AG04449 (cell line): ENCODE measurements at places on chromosomes 16 and 17.

- DNase-seq, result no peak
Measured at GRCh38 chr17:30942308-30943079, 20.7 kb downstream of the ADAP2 start.

DNA sequence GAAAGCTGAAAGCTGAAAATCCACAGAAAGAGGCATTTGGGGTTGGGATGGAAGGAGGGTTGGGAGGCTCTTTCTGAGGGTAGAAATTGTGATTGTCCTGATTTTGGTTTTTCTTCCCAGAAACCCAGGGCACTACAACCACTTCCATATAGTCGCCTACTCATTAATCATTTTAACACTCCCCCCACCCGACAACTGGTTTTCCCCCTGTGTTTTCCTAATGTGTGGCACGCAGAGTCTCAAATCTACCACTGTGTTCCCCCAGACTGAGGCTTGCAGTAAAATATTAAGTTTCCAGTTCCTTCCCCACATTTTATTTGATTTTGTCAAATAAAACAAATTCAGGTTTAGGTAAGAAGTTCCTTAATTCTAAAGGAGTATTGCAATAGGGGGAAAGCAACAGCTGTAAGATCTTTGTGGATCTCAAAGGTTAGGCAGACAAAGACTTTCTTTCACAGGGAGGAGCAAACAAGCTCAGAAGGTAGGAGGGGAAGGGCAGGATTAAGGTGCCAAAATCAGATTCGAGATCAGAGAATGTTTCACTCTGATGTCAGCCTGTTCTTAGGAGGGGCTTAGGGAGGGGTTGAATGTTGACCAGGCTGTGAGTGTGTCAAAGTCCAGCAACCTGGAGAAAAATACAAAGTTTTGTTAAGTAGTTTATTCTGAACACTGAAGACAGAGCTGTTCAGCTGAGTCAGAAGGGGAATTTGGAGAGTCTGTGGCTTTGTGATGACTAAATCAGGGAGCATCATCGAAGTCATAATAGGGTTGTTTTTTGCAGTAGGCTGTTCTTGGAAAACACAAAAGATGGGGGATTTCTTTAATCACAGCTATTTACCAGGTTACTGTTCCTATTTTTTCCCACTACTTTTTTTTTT is 3.6 kb downstream of the ZNF267 start:
- peak; percentile 65 for DNase-seq

DNA sequence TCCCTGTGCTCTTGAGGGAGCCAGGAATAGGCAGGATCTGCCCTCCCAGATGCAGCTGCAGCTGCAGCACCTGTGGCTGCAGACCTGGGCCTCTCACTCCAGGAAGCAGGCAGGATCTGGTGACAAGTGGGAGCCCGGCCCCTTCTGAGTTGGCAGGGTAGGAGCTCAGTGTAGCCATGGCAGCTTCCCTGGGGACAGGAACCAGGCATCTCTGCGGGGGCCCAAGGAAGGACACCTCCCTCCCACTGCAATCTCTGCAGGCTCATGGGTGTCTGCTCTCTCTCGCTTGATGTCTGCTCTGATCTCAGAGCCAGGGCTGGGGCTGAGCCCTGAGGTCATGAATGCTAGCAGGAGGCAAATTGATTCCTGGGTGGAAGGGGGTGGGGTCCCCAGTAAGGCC is 592.5 kb upstream of the CA10 start:
- DNase-seq, result no peak

DNA sequence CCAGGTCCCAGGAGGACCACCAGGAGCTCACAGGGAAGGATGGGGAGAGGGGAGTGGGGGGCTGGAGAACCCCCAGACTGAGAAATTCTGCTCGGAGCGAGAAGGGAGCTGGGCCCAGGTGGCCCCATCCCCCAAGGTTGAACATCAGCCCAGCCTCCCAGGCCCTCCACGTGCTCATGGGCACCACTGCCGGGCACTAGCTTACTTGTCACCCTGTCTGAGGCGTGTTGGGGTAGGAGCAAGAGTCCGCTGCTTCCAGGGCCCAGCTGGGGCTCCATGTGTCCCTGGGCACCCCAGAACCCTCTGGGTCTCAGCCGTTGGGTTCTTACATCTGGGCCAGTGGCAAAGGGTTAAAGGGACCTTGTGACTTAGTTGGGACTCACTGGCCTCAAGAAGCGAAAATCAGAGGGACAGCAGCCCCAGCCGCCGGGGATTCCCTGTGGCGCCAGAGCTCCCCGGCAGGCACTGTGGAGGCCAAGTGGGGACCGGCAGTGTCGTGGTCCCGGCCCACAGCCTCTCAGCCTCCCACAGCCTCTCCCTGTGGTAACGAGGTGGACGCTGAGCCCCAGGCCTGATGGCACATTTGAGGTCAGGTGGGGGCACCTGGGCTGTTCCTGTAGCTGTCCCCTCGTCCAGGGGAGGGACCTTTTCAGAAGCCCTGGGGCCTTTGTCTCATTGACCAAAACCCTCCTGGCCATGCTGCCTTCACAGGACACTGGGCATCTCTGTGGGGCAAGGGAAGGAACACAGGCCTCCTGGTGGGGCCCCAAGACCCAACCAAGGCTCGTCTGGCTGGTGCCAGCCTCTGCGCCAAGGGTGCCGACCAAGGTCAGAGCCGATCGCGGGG is 33.7 kb upstream of the CDH15 start:
- DNase-seq, result no peak

DNA sequence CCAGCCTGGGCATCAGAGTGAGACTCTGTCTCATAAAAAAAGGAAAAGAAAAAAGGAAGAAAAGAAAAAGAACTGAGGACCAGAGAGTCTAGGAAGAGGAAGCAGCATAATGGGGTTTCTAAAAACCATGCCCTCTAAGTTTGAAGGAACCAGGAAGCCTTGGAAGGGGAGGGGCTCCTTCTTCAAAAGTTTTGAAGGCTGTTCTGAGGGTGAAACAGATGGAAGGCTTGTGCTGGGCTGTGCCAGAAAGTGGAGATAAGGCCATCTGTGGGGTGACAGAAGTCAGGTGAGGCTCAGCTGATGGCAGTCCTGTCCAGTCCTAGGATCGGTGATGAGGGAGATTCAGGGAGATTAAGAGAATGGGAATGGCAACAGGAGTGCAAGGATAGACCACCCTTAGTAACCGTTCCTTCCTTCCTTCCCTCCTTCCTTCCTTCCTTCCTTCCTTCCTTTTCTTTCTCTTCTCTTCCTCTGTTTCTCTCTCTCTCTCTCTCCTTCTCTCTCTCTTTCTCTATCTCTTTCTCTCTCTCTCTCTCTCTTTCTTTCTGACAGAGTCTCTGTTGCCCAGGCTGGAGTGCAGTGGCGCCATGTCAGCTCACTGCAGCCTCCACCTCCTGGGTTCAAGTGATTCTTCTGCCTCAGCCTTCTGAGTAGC is 182.6 kb downstream of the NTN1 start:
- DNase-seq, result no peak

DNA sequence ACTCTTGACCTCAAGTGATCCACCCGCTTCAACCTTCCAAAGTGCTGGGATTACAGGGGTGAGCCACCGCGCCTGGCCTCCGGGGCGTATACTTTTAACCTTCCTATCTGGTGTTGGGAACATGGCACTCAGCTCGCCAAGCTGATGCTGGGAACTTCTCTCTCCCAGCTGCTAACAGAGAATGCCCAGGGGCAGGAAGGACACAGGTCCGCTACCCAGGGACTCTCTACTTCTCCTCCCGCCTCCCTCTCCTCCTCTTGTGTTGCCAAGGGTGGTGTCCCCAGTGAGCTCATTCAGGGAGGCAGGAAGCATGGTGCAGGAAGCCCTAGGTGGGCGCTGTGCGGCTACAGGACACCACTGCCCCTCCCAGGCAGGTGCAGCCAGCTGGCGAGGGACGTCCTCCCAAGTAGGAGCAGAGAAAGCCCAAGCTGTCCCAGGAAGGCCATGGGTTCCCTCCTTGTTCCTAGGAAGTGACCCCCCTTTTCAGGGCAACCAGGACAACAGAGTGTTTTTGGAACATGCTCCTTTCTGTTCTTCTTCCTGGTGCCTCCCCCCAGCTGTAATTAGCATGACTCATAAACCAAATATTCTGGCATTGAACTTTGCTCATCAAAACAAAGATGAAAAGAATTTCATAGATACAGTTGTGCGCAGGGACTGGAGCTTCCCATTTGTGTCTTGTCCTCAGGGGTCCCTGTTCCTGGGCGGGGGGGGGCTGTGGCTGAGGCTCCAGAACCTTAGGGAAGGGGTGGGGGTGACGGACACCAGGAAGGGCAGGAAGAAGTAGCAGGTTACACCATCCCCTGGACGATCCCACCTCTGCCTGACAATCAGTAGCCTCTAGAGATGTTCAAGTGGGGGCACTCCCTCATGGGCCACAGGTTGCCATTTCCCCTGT is 2.7 kb downstream of the C1QTNF1 start:
- no peak for DNase-seq

DNA sequence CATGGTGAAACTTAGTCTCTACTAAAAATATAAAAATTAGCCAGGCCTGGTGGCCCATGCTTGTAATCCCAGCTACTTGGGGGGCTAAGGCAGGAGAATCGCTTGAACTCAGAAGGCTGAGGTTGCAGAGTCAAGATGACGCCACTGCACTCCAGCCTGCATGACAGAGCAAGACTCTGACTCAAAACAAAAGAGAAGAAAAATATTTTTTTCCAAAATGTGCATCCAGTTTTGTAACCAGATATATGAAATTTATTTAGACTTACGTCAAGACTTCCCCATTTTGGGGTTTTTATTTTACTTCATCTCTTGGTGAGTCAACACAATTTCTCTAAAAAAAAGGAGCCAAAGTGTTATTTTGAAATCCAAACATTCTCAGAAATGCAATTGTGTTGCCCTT is 5.5 kb upstream of the TM4SF5 start:
- DNase-seq, result no peak

GRCh38 chr17:14780097-14780651 is 479.3 kb downstream of the HS3ST3B1 start:
- DNase-seq, result no peak

- DNase-seq, result no peak
Measured at GRCh38 chr17:49691086-49691676, 13.3 kb upstream of the SPOP start.

GRCh38 chr17:82374626-82375331 is 3.2 kb downstream of the UTS2R start:
- no peak for DNase-seq

DNA sequence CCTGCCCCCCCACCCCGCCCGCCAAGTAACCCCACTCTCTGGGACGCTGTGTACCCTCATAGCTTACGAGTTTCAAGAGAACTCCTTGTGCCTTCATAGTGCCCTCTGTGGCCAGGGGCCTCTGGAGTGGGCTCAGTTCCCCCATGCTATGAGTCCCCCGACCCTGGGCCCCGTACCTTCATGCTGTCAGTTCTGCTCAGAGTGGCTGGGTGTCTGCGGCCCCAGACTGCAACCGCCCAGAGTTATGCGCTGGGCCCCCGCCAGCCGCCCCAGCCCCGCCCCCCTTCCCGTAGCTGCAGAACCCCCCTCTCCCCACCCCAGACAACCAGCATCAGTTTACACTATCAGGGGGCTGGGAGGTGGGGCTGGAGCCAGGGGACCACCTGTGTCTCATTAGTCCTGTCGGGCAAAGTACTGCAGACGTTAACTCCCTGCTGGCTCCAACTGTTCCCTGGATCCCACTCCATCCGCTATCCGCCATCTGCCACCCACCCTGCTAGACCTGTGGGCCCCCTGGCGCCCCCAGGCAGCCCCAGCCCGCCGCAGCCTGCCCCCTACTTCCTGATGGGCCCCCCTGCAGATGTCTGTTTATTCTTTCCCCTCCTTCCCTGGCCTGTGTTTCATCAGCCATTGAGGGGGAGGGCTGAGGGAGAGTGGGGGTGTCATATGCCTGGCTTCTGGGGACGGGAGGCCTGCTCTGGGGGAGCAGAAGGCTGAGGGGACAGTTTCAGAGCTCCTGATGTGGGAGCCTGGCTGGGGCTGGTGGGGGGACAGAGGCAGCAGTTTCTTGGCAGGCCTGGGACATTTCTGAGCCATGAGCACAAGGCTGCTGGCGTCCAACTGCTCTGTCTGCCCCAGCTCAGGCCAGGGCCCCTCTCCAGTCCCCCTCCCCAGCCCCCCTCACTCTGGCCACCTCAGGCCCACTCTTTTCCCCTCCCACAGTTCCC is at the start of gene MFAP4:
TSS of gene MFAP4 (minus strand) at position 217 of the 947 bp plus-strand sequence. CDS start at position 182, 35 bp downstream.
- DNase-seq, result peak; percentile 65

DNA sequence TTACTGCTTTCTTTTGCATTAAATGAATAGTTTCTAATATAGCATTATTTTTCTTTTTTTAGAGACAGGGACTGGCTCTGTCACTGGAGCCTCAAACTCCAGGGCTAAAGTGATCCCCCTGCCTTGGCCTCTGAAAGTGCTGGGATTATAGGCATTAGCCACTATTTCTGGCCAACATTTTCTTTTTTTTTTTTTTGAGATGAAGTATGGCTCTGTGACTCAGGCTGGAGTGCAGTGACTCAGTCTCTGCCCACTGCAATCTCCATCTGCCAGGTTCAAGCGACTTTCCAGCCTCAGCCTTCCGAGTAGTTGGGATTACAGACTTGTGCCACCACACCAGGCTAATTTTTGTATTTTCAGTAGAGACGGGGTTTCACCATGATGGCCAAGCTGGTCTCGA is 2.0 kb upstream of the DUXB start:
- no peak for DNase-seq

- DNase-seq, result no peak
Measured at GRCh38 chr16:11852092-11852809, 909 bp upstream of the RSL1D1 start.

- no peak for DNase-seq
Measured at GRCh38 chr16:50702725-50703124, 9.3 kb downstream of the NOD2 start.

GRCh38 chr16:79301051-79301450 is 299.5 kb downstream of the MAF start:
- DNase-seq, result no peak

DNA sequence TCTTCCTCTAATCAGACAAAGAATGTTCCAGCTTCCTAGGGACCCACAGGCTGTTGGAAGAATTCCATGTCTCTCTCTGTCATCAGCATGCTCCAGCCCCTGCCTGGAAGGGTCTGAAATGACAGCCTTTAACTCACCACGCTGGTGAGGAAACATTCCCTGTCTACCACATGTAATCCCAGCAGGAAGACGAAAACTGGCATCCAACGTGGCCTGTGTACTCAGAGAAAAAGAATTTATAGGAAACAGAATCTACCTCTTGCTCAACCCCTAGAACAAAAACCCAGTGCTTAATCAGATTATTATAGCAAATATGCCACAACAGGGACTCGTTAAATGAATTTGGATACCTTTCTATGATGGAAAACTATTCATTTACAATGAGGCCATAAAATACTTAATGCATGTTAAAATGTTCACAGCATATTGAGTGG is 147.3 kb upstream of the FOXF1 start:
- peak; percentile 84 for DNase-seq

DNA sequence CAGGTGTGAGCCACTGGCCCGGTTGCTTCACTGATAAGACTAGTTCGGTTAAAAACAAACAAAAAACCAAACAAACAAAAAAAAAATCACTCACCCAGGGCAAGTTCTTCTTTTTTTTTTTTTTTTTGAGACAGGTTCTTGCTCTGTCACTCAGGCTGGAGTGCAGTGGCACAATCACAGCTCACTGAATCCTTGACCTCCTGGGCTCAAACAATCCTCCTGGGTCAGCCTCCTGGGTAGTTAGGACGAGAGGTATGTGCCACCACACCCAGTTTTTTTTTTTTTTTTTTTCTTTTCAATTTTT is 119.5 kb upstream of the CORO6 start:
- no peak for DNase-seq
